Trophoblast cell (in vitro differentiated cells and primary cell): ENCODE measurements at places on chromosomes 5 and 9.

- DNase-seq: no peak
Measured at GRCh38 chr5:141810702-141811101, 67.5 kb downstream of the PCDH1 start.

DNA sequence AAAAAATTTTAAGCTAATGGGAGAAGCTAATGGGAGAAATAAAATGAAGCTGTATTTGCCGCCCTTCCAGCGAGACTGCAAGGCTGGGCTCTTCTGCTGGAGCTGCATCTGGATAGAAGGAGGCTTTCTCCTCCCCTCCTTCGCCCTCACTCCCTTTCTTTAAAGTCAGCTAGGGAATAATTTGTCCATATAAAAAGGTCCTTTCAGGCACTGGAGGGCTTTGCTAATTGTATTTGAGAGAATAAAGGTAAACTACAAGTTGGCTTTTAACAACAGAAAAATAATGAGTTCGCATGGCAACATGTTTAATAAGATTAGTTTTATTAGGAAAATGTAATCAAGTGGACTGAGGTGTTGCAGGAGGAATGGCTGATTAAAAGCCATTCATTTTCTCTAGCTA, 41.3 kb downstream of the NPR3 start:
- DNase-seq: no peak

- no peak for DNase-seq
Measured at GRCh38 chr5:80437326-80437725, 29.5 kb downstream of the ZFYVE16 start.

DNA sequence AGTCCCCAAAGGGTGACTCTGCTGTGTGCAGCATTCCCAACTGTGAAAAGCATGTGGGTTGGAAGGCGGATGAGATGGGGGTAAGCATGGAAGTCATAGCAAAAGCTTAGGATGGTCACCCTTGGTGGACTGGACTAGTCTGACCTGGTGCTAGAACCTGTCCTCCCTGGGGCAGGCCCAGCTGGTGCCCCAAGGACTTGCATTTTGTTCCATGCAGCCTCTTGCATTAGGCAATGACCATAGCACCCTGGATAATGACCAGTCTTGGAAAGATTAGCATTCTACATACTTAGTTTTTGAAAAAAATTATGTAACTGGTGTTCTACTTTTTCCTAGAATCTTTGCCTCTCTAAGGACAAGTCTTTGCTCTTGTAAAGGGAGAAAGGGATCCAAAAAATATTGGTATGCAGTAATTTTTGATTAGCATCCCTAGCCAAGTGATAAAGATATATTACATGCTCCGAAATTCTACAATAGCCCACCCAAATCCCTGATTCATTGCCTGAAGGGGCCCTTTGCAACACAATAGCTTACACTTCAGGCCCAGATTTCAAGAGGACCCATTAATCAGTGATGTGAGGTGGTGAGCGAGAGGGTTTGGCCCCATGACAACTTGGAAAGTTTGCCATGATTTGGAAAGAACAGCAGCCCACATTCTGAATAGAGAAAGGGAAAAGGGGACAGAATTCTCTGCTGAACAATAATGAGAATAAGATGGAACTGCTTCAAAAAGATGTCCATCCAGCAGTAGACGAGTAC, 93.3 kb upstream of the CD180 start:
- DNase-seq: no peak

- no peak for DNase-seq
Measured at GRCh38 chr9:136049491-136050265, 45.4 kb downstream of the NACC2 start.

DNA sequence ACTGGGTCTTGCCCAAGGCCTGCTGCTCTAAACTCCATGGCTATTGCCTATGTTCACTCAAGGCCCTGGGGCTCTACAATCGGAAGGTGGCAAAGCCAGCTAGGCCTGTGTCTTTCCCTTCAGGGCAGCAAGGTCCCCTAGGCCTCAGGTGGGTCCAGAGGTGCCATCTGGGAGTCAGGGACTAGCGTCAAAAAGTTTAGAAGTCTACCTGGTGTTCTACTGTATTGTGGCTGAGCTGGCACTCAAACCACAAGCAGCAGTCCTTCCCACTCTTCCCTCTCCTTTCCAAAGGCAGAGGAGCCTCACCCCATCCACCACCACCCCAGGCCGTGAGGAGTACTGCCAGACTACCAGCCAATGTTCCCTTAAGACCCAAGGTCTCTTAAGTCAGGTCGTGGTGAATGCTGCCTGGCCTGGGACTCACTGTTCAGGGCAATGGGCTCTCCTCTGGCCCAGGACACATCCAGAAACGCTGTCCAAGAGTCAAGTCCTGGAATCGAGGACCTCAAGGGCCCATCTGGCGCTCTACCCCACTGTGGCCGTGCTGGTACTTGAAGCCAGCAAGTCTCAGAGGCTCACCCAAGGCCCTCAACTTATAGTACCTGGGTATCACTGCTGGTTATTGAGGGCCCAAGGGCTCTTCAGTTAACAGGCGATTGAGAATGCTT, 13.0 kb upstream of the SARDH start:
- DNase-seq: no peak

DNA sequence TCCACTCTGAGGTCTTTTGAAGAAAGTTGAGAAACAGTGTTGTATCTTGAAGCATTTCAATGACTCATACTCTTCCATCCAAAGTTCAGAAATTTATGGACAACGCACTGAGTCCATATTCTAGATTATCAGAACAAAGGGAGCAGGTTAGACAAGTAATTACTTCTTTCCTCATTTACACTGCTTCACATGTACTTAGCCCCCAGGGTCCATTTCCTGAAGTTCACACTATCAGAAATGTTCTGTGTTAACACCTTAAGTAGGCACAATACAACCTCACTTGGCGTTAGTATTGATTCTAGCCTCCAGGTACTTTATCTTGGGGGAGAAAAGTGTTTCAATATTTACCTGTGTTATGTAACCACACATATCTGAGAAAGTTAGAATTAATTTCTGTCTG, 487.9 kb upstream of the DMAC1 start:
- DNase-seq: no peak

DNA sequence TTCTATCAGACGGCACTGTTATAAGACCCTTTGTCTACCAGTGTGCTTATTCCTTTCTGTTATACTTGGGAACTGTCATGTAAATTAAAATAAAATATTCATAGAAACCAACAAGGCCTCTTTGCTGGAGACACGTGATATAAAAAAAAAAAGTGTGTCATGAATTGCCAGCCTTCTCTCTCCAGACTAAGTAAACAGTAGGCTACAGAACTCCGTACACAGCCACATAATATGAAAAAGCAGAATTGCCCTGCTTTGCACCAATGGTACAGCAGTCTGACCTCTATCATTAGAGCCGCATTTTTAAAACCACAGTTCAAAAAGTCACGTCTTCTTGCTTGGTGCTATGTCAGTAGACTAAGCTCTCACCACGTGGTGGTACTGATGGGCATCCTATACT, 231.3 kb downstream of the SEMA5A start:
- DNase-seq: no peak

DNA sequence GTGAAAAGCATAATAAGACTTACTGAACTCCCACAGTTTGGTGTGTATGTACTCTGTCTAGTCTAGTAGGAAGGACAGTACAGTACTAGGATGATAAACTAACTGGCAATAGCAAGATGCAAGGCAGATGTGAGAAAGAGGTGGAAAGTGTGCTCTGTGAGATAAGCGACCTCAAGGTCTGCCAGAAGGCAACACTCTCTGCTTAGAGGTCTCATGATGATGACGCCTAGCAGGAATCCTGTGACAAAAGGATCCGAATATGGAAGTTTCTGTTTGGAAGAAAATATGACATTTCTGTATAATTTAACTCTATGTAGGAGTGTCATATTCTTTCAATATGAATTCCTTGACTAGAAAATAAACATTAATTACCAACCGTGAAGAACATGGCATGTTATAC, 112.2 kb downstream of the PLPPR1 start:
- no peak for DNase-seq

GRCh38 chr5:133962131-133962530, 6.3 kb downstream of the C5orf15 start:
- no peak for DNase-seq

DNA sequence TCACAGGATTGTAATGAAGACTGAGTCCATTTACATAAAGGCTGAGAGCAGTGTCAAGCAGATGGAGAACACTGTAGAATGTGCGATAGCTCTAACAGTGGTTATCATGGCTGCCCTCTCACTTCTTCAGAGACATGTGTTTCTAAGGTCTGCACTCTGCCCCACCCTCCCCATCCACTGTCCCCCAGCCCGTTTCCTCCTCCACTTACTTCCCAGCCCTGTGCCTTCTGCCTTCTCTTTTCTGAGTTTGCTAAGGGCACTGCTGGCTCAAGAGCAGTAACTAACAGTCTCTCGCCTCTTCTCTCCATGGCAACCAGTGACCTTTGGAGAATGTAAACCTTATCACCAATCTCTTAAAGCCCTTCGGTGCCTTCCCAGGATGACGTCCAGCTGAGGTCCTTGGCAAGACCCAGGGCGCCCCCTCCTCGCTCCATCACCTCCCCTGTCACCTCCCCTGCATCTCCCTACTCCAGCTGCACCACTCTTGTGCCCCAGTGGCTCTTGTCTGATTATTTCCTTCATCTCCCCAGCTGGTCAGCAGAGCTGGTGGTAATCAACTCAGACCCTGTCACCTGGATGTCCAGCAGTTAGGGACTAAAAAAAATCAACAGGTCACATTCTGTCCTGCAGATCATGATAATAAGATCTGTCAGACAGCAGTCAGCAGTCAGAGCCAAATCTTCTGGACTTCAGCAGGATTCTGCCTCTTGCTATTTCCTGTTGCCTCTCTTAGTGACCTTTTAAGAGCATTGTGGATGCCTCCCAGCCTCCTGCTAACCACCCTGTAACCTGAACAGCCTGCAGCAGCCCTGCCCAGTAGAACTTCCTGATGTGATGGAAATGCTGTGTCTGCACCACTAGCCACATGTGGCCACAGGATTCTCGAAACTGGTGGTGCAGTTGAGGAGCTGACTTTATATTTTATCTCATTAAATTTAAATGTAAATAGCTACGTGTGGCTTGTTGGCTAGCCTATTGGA, 9.0 kb downstream of the FXN start:
- no peak for DNase-seq

GRCh38 chr9:13332571-13332970, 53.1 kb upstream of the MPDZ start:
- DNase-seq: no peak

DNA sequence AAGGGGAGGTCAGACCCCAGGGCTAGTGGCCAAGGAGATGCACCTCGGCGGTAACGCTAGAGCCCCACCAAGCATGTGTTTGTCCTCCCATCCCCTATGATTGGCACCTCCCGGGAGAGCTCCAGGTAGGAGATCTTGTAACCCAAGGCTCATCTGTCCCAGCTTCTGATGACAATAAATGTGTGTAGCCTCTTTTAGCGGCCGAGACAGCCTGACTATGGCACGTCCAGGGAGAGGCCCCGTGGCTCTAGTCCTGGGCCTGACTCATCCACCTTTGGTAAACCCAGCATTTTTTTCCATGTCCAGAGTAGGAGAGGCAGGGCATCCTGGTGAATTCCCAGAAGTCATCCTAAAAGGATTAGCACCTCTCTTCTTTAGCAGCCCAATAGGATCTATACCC, 39.2 kb downstream of the IRF1 start:
- DNase-seq: peak; percentile 85

GRCh38 chr9:136284311-136284710, 19.6 kb downstream of the CCDC187 start:
- no peak for DNase-seq

DNA sequence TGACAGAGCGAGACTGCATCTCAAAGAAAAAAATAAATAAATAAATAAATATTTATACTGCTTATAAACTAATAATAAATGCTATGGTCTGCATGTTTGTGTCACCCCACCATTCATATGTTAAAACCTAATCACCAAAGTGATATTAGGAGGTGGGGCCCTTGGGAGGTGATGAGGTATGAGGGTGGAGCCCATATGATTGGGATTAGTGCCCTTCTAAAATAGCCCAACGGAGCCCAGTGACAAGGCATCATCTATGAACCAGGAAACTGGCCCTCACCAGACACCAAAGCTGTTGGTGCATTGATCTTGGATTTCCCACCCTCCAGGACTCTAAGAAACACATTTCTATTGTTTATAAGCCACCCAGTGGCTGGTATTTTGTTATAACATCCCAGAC, 5.1 kb downstream of the FXN start:
- DNase-seq: no peak

DNA sequence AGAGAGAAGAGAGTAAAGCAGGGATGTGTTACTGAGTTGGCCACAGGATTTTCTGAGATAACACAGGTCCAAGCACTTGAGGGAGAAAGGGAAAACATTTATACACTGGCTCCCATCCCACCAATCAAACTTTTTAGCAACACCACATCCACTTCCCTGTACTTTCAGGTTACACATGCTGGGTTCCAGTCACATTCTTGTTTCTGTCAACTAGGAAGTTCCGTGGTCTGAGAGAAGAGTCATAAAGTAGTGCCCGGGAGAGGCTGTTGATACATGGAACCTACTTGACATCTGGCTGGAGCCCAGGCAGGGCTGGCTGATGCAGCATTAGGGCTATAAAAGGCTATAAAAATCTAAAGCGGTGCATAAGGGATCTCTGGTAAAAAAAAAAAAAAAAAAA, 473.9 kb upstream of the COX7C start:
- no peak for DNase-seq

- DNase-seq: no peak
Measured at GRCh38 chr9:89659891-89660685, 55.3 kb downstream of the GADD45G start.

DNA sequence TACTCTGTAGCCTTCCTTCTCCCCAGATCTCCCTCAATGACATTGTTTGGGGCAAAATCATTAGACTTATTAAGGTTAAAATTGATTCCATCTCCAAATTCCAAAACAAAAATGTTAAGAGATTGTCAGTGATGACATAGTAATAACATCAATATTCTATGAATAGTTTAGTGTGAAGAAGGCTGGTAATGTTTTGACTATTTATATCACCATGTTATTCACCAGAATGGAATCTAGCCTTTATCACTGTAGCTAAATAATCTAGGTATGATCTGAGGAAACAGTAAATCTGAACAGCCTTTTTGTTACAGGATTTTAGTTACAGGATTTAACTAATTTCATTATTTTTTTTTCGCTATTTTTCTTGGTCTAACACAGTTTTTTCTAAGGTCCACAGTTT, 929 bp upstream of the PLPP6 start:
- DNase-seq: peak; percentile 35
